ENCODE measurements at places on chromosomes 16 and 17.

DNA sequence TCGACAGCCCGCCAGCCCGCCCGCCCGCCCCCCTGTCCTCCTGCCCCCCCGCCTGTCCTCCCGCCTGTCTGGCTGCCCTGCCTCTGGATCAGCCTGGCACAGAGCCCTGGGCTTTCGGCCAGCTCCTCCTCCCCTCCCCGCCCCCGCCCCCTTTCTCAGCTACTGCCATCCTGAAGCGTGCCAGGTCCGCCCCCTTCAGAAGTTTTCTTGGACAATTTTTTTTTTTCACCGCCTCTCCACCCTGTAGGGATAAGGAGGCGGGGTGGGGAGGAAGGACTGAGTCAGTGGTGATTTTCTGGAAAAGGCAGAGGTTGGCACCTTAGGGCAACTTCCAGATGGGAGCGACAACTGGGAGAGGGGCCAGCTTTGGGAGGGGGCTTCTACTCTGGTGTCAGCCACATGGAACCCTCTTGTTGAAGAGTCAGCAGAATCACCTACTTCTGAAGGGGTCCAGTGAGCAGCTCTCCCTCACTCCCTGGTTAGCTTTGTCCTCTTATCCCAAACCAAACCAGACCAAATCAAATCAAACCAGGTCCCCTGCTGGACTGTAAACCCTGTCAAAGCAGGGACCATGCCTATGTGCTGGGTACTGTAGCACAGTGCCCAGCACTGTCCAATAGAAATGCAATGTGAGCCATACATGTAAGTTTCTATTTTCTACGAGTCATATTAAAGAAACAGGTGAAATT, 19.7 kb downstream of the IGF2BP1 start:
- DNase-seq, result no peak

GRCh38 chr16:78607465-78607864, 508.0 kb downstream of the WWOX start:
- no peak for DNase-seq

DNA sequence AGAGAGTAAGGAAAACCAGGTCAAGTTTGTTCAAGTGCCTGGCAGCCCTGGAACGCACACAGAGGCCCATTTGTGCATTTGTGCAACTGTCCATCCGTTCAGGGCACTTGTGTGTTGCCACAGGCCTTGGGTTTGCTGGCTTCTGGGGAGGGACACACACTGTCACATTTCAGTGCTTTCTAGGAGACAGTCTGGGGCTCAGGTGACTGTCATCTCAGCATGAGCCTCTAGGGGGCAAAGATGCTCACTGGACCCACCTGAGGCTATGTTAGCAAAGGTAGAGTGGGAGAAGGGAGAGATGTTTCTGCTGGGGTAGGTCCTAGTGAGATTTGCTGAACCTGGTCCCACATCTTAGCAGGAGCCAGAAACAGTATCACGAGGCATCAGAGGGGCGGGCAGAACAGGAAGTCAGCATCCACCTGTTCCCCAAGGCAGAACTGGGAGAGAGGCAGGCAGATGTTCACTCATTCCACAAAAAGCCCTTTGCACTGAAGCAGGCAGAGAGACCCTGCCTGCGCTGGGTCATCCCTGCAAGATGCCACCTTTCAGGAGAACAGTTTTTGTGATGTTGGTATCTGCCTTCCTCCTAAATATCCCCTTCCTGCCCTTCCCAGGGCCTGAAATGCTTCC, 48.5 kb downstream of the RAI1 start:
- DNase-seq, result peak; percentile 3

- no peak for DNase-seq
Observed at GRCh38 chr16:81661082-81661481, 118.0 kb upstream of the PLCG2 start.

- no peak for DNase-seq
Observed at GRCh38 chr16:73356401-73357079, 308.6 kb upstream of the ZFHX3 start.

DNA sequence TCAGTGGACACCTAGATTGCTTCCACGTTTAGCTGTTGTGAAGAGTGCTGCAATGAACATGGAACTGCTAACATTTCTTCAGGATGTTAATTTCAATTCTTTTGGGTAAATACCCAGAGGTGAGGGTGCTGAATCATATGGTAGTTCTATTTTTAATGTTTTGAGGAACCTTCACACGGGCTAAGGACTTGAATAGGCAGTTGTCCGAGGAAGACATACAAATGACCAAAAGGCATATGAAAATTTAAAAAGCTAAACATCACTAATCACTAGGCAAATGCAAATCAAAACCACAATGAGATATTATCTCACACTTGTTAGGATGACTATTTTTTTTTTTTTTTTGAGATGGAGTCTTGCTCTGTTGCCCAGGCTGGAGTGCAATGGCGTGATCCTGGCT, 173.3 kb downstream of the PRKCB start:
- no peak for DNase-seq

DNA sequence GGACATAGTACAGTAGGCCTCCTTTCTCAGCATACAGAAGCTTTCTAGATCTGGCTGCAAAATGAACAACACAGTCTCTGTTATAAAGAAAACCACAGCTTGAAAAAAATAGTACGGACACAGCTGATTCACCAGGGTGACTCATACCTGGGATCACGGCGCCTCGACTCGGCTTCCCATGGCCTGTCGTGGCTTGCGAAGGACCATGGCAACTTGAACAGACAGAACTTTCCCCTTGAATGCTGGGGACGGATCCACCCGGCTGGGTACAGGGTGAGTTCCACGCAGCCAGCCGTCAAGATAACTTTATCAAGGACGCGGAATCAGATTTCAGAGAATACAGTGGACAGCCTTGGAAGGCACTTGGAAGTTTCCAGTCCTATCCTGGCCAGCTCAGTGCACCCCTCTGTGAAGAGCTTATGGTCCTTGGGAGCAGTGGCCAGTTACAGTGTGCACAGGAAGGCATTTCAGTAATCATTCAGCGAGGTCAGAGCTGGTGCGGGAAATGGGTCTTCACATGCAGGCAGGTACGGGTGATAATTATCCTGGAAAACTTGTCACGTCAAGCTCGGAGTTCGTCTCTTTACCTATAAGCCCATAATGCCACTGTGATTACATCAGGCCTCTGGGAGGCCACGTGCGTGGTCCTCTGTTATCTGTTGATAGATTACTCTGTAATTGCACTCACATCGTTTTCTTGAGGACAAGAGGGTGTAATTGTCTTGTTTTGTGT, 57.9 kb upstream of the MAF start:
- no peak for DNase-seq

GRCh38 chr17:72011561-72011960, 109.3 kb upstream of the SOX9 start:
- no peak for DNase-seq

DNA sequence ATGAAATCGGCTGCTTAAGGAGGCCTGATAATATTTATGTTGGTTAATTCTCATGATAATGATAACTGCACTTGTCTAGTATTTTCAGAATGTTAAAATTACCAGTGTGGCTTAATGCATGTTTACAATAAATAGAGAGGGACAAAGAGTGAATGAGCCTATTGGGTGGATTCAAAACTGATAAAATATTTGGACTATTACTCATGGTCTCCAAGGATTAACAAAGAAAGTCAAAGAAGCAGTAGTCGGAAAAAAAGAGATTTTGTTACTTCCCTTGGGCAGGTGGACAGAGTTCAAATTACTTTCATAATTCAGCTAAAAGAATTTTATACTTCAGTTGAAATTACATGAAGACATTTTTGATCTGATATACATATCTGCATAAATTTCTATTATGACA, 258.2 kb upstream of the PMFBP1 start:
- no peak for DNase-seq

DNA sequence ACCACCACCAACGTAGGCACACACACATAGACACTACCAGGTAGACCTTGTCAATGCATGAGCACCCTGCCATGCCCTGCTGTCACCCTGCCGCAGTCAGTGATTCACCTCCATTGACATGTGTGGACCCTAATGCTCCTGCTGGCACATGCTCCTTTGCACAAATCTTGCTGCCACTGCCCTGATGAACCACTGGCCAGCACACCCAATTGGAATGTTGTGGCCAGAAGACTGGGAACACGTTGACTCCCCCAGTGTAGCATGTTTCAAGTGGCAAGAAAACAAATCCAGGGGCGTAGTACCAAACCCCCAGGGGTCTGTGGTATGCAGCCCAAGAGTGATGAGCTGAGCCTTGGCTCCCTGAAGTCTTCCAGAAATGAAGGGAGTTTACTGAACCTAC, 486.4 kb upstream of the KIF2B start:
- DNase-seq, result no peak

- DNase-seq, result no peak
Observed at GRCh38 chr17:70405492-70406220, 236.3 kb downstream of the KCNJ2 start.

DNA sequence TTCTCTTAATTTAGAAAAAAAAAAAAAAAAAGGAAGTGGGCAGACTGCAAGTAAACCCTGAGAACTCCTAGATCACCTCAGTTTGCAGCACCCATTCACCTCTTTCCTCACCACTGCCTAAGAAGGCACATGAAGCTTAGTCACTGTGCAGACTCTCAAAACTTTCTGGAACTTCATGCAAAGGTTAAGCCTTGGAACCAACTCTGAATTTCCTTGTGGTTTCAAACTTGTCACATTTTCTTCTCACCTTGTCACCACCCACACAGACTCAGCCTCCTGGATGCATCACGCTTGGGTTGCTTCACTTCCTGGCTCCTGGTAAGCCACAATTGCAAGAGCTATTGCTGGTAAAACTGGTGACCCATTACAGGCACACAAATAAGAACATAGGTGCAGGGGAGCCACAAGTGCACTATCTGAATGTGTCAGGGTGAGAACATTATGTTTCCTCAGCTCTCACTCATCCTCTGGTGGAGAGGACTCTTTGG, 15.0 kb upstream of the CPD start:
- DNase-seq, result no peak

DNA sequence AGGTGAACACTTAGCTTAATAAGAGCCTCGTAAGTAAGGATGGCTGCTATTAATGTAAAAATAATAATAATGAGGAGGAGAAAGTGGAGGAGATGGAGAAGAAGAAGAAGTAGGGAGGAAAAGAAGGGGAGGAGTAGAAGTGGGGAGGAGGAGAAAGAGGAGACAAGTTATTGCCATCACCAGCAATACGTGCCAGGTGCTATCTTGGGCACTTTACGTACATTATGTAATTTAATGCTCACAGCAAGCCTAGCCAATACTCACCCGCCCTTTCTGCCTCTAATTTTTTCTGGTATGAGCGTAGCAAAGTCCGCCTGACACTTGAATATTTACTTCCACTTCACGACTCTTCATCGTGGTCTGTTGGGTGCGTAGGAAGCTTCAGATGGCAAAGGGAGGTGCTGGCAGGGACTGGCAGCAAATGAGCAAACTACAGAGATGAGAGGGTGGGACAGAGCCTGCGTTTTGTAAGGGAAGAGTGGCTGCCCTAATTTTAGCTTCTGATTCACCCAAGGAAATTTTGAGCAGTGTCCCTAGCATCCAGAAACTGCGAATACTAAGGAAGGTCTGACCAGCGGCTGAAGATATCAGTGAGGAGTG, 42.1 kb upstream of the CDH13 start:
- no peak for DNase-seq

DNA sequence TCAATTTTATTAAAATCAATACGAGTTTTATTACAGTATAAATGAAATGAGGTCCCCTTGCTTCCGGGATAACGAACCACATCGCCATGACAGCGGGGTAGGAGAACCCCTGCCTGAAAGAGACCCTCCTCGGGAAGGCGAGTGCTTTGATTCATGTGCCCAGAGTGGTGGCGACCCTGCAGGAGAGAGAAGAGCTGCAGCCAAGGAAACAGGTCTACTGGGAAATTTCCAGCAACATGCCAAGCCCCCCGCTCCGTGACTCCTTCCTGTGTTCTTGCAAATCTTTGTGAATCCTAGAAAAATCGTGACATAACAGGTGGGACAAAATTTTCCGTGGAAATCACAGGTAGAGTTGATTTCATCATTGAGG, 162.5 kb downstream of the WSCD1 start:
- no peak for DNase-seq

- no peak for DNase-seq
Observed at GRCh38 chr16:12016291-12016947, 39.9 kb downstream of the SNX29 start.
